Uterine smooth muscle cell (primary cell): ENCODE measurements at places on chromosomes 5 and 9. TPM values are rescaled to one million over a fixed set of nuclear protein-coding genes. Genes with fewer than 3 reads are reported as not detected.

Gene ENTREP1
- not detected in 2 replicates for total RNA-seq

Gene HTR1A
- not detected in 2 replicates for total RNA-seq

Gene PIGO
- total RNA-seq = 15.3 and 15.5 TPM in 2 replicates

Gene SIT1
- total RNA-seq = not detected in 2 replicates

Gene MOB3B
- 0.12 and 0.33 TPM in 2 replicates for total RNA-seq

Gene CD180
- total RNA-seq = not detected in 2 replicates

Gene SNX24
- total RNA-seq = 21.0 and 32.9 TPM in 2 replicates

Gene IFNA13
- not detected in 2 replicates for total RNA-seq

Gene WDR31
- total RNA-seq = 1.3 and 2.7 TPM in 2 replicates

Gene CDH12
- not detected in 2 replicates for total RNA-seq

Gene DMGDH
- total RNA-seq = 1.1 and 3.6 TPM in 2 replicates

Gene LURAP1L
- total RNA-seq = 24.5 and 57.6 TPM in 2 replicates

Gene ENHO
- total RNA-seq = not detected in 2 replicates

Gene SLC28A3
- total RNA-seq = 0.44 and 0.62 TPM in 2 replicates
